Thoracic aorta (tissue), 2 donors: ENCODE measurements at places on chromosomes 3 and 15. TPM values are rescaled to one million over a fixed set of nuclear protein-coding genes. Genes with fewer than 3 reads are reported as not detected.

GRCh38 chr3:64300790-64301423 lies 75.6 kb upstream of the PRICKLE2 start:
- no peak for DNase-seq

DNA sequence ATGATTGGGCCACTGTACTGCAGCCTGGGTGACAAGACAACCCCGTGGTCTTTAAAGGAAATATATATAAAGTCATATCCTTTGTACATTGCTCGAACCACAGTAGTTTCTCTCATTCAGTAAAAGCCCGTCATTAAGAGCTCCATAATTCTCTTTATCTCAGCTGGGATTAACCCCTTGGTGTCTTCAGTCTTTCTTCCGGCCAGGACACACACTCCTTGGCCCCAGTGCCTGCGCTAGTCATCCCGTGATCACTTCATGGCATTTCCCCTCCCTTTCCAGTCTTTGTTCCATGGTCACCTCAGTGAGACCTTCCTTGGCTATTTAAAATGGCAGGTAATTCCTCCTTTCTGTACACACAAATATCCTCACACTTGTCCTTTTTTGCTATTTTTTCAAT lies 3.3 kb downstream of the RPL35A start:
- DNase-seq: no peak

GRCh38 chr3:48446425-48447193 lies at the start of gene ATRIP:
Gene ATRIP, plus strand, starts transcription at chr3:48446737. Its CDS starts 109 bp downstream, at chr3:48446846.
- peak; percentile 55 for DNase-seq

The HTR3E gene
- total RNA-seq: not detected

The COLQ gene
- total RNA-seq: 9.3 TPM

The PP2D1 gene
- total RNA-seq: not detected
